Spleen (tissue), 13 donors: ENCODE measurements at places on chromosomes 2 and 18.

GRCh38 chr2:161077367-161078210 lies 82.6 kb upstream of the TANK start:
- DNase-seq: no peak

GRCh38 chr2:14712111-14712510 lies 79.6 kb downstream of the LRATD1 start:
- DNase-seq: no peak

- no peak for DNase-seq
These were observed 23.5 kb downstream of the HADHB start for GRCh38 chr2:26268213-26268612.

DNA sequence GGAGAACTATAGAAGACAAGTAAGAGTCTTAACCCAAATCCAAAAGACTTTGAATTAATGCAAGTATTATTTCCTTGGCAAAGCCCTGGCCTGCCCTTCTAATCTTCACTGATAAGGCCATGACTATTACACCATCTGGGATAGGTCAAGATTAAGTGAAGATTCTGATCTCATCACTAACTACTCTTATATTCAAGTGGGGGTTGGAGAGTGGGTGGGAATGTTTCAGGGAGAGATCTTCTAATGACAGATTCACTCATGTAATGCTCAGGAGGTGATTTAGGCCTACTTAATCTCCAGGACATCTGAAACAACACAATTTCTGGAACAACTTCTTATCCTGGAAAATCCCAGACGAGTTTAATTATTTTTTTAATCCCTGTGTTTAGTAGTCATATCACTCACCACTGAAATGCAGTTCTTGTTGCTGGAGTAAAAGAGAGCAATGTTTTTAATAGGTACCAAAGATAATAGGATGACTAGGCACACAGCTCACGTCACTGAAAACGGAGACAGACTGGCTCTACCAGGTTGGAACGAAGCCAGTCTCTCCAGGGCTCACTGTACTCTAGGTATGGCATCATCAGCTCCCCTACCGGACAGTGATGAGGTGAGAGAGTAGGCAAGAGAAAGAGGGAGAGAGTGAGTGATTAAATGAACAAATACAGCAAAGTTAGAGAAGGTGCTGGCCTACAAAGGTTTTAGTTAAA lies 133.1 kb downstream of the NCKAP5 start:
- no peak for DNase-seq

DNA sequence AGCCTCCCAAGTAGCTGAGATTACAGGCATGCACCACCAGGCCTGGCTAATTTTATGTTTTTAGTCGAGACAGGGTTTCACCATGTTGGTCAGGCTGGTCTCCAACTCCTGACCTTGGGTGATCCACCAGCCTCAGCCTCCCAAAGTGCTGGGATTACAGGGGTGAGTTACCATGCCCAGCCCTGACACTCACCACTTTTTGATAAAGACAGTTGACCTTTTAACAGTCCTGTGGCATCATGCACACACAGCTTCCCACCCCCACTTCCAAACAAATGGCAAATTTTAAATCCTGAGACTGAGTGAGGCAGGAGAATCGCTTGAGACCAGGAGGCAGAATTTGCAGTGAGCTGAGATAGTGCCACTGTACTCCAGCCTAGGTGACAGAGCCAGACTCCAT lies 6.2 kb upstream of the DNAJB2 start:
- no peak for DNase-seq

- DNase-seq: no peak
These were observed 10.5 kb downstream of the CTLA4 start for GRCh38 chr2:203878063-203878462.

GRCh38 chr18:31513189-31513935 lies 15.4 kb downstream of the DSG2 start:
- DNase-seq: no peak

DNA sequence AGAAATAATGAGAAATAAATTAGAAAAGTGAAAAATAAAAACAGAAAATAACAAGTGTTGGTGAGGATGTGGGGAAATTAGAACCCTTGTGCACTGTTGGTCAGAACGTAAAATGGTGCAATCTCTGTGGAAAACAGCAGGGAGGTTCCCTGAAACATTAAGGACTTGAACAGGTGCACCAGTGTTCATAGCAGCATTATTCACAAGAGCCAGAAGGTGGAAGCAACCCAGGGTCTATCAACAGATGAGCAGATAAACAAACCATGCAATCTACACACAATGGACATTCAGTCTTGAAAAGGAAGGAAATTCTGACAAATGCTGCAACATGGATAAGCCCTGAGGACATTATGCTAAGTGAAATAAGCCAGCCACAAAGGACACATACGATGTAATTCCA lies 58.2 kb upstream of the TFCP2L1 start:
- no peak for DNase-seq

DNA sequence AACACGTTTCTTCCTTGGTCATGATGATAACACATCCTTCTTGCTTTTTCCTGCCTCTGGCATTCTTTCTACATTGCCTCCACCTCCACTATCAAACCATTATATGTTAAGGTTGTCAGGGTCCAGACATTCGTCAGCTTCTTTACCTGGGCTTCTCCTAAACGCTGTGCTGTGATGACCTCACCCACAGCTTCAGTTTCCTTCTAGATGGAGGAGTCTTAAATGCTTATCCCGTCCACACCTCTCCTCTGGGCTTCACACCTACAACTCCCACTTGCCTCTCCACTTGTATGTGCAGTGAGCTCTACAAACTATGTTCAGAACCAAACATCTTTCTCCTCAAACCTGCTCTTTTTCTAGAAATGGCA lies 666 bp upstream of the STAT1 start:
- DNase-seq: no peak

- DNase-seq: no peak
These were observed 17.4 kb upstream of the CPS1 start for GRCh38 chr2:210539035-210539434.

- no peak for DNase-seq
These were observed 9.5 kb downstream of the USP40 start for GRCh38 chr2:233556881-233557736.

DNA sequence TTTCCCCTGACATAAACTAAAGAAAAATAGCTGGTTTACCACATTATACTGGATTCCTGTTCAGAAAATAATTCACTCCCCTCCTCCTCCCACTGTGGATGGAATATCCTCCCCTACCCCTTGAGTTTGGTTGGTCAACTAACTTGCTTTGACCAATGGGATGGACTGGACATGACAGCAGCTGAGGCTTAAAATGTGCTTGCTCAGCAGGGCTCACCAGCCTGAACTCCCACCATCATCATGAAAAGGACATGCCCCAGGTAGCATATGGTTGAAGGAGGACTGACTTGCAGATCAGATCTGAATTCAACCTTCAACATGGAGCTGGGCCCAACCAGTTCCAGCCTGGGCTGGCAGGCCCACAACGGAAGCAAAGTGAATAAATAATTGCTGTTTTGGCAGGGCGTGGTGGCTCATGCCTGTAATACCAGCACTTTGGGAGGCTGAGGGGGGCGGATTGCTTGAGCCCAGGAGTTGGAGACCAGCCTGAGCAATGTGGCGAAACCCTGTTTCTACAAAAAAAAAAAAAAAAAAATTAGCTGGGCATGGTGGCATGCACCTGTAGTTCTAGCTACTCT lies 284.4 kb downstream of the AFF3 start:
- no peak for DNase-seq

- DNase-seq: no peak
These were observed 222.1 kb downstream of the ANKRD30B start for GRCh38 chr18:14970027-14970426.

- DNase-seq: no peak
These were observed 110.3 kb upstream of the ST6GAL2 start for GRCh38 chr2:106996171-106996769.

DNA sequence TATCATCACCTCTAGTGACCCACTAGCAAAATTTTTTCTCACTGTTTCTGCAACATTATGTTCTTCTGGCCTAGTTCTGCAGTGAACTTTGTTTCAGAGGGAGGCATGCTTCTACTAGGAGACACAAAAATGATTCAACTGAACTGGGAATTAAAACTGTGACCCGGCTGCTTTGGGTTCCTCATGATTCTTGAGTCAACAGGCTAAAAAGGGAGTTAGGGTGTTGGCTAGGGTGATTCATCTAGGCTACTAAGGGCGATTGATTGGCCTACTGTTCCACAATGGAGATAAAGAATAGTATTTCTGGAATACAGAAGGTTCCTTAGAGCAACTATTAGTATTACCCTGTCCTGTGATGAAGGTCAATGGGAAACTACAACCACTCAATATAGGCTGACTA lies 179.5 kb downstream of the PPP1R1C start:
- DNase-seq: no peak

DNA sequence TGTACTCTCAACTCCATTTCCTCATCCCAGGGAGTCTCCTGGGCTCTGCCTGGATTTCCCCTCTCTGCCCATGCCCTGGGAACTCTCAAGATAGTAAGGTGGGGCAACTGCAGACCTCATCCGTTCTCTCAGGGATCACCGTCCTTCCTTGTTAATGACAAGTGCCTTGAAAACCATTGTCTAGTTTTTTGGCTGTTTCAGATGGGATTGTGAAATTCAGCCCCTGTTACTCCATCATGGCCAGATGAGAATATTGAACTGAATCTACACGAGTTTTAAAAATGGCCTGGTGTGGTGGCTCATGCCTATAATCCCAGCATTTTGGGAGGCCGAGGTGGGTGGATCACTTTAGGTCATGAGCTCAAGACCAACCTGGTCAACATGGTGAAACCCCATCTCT lies 665 bp upstream of the HRH4 start:
- DNase-seq: no peak
